ENCODE measurements at places on chromosomes 3 and 15.

GRCh38 chr15:74497584-74497983 lies 36.6 kb upstream of the UBL7 start:
- peak; percentile 81 for DNase-seq

- no peak for DNase-seq
These were observed 80.3 kb downstream of the CERS3 start for GRCh38 chr15:100448481-100448880.

- DNase-seq, result no peak
These were observed 49.4 kb upstream of the FLNB start for GRCh38 chr3:57958642-57959422.

- no peak for DNase-seq
These were observed 7.7 kb upstream of the C15orf39 start for GRCh38 chr15:75193976-75194375.

GRCh38 chr3:103082501-103082900 lies 647.7 kb downstream of the ZPLD1 start:
- no peak for DNase-seq

DNA sequence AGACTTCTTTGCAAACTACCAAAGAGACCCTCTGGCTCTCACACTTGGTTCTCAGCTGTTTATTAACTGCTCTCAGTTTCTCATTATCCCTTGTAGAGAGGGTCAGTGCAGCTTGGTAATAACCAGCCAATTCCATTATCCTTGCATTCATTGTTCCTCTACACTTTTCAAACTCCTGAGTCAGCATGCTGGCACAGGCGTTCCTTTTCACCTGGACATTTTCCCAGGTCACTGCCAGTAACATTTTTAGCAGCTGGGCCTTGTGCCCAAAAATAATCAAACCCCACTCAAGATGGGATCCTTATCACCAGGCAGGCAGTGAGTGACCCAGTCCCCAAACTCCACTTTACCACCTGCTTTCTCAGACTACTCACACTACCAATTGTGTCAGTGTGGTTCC lies 4.8 kb upstream of the SUMF1 start:
- no peak for DNase-seq

- peak; percentile 90 for DNase-seq
These were observed 23.1 kb downstream of the ANXA2 start for GRCh38 chr15:60374628-60375081.

Data from NCI-H345 (cell line).